ENCODE measurements at places on chromosomes 1 and 21. TPM values are rescaled to one million over a fixed set of nuclear protein-coding genes. Genes with fewer than 3 reads are reported as not detected.

- no peak for DNase-seq
These were observed 420.2 kb downstream of the KCTD3 start for GRCh38 chr1:215987092-215987875.

DNA sequence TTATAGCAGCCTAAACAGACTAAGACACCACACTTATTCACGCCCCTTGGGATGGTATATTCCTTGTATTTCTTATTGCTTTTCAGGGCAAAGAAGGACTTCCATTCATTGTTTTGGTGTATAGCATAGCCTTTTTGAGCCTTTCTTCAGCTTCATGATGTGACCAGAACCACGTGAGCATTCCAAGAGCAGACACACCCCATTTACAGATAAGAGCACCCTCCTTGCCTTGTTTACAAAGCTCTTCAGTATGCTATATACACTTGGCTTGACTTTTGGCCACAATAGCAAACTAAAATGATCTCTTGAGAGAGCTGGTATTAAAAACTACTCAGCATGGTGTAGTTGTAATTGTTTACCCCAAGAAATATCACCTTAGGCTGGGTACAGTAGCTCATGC is 78.7 kb downstream of the PIK3R3 start:
- DNase-seq: no peak

The CDC73 gene
- total RNA-seq: 61.4 TPM

DNA sequence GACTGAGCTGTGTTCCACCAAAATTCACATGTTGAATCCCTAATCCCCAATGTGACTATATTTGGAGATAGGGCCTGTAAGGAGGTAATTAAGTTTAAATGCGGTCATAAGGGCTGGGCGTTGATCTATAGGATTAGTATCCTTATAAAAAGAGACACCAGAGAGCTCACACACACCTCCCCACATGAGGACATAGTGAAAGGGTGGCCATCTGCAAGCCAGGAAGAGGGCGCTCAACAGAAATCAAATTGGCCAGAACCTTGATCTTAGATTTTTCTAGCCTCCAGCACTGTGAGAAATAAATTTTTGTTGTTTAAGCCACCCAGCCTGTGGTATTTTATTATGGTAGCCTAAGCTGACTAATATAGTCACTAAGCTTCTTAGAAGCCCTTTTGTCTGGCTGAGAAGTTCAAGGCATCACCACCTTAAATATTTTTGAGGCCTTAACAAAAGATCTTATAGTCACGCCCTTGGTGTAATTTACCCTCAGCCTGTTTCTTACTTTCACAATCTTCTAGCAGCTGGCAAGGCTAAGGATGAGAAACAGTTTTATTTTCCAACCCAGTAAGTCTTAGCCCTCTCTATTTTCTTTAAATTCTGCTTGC is 28.8 kb downstream of the GORAB start:
- no peak for DNase-seq

DNA sequence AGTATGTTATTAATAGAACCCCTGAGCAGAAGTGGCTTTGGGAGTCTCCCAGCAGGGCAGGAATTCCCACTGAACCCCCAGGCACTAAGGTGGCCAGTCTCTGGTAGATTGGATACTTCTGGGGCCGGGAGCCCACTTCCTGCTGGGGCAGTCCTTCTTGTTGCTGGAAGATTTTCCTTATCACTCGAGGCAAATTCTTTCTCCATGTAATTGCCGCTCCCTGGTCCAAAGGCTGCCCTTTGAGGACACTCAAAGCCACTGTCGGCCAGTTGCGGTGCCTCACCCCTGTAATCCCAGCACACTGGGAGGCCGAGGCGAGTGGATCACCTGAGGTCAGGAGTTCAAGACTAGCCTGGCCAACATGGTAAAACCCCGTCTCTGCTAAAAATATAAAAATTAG is 22.6 kb upstream of the TNFRSF1B start:
- no peak for DNase-seq

DNA sequence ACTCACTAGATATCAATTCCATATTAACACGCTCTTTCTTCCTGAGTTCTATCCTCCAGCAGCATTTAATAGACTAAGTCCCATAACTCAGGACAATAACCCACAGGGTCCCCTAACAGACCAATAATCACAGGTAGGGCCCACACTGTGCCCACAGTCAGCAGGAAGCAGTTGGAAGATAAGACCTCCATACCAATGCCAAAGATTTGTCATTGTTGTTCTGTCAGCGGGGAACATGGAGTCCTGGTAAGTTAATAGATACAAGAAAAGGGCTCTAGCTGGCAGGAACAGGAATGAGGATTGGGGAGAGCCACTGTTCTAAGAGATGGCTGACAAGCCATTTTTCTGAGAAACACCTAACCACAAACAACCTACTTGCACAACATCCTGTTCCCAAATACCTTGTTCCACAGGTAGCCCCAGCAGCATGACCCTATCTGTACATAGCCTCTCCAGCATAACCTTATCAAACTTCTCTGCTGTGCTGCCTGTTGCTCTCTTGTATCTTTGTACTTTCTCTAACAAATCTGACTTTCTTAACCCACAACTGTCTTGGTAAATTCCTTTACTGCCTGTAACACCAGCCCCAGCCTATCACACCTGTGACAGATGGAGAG is 142.0 kb upstream of the KCNJ15 start:
- DNase-seq: no peak

DNA sequence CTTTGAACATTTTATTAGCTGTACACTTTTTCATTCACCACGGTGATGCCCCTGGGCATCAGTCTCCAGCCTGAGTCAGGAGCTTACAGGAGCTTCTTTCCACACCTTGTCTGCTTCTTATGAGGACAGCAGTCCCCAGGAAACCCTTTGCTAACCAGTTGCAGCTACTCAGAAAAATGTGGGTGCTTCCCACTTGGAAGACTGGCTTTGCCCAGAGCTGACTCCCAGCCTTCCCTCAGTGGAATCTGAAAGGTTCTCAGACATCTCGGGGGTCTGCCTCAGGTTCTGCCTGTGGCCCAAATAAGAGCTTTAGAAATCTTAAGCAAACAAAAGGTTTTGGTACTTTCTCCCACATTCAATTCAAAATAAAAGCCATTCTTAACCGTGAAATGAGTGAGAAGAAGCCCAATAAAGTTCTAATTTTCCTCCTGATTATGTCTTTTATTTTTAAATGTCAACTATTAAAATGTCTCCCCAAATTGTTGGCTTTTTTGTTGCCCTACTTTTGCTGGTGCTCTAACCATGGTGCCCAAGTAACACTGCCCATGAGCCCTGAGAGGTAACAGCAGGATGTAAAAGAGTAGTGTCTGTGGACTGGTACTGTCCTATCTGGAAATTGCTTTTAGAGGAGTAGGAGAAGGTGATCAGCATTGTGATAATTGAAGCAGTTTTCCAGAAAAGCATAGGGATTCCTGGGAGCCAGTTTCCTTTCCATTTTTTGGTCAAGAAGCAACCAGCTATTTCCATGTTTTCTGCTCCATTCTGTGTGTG is 5.6 kb downstream of the C1orf53 start:
- DNase-seq: no peak

GRCh38 chr1:7098641-7099040 is 313.4 kb downstream of the CAMTA1 start:
- no peak for DNase-seq

GRCh38 chr1:172343240-172344160 is 77.0 kb upstream of the C1orf105 start:
- no peak for DNase-seq

The DMRTA2 gene
- total RNA-seq: not detected

- DNase-seq: no peak
These were observed 56.3 kb upstream of the JUN start for GRCh38 chr1:58839846-58840835.

GRCh38 chr1:199073166-199073565 is 434.3 kb downstream of the PTPRC start:
- DNase-seq: no peak

GRCh38 chr1:70220517-70221237 is 503 bp upstream of the SRSF11 start:
- no peak for DNase-seq

DNA sequence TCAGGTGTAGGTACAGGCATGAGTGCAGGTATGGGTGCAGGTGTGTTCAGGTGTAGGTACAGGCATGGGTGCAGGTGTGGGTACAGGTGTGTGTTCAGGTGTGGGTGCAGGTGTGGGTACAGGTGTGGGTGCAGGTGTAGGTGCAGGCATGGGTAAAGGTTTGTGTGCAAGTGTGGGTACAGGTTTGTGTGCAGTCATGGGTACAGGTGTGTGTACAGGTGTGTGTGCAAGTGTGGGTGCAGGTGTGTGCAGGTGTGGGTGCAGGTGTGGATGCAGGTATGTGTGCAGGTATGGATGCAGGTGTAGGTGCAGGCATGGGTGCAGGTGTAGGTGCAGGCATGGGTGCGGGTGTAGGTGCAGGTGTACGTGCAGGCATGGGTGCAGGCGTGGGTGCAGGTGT is 79.4 kb upstream of the ACTL8 start:
- no peak for DNase-seq

The MSH4 gene
- total RNA-seq: not detected

DNA sequence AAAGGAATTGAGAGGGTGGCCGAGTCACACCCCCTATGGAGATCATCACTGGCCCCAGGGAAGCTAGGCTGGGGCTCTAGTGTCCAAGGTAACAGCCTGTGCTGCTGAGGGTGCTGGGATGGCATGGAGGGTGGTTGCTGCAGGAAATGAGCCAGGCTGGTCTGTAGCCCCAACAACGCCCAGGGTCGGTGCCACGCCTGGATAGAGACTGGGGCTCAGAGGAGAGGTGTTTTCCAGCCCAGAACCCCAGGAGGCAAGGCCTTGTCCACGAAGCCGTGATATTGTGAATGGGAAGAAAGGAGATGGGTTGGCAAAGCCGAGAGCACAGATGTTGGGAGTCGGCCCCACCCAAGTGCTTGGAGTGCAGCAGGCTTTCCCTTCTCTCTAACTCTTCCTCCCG is 68.9 kb upstream of the ACTRT2 start:
- DNase-seq: no peak

The PTGFRN gene
- total RNA-seq: 24.0 TPM

- DNase-seq: no peak
These were observed 657 bp upstream of the HDAC1 start for GRCh38 chr1:32291145-32291707.

DNA sequence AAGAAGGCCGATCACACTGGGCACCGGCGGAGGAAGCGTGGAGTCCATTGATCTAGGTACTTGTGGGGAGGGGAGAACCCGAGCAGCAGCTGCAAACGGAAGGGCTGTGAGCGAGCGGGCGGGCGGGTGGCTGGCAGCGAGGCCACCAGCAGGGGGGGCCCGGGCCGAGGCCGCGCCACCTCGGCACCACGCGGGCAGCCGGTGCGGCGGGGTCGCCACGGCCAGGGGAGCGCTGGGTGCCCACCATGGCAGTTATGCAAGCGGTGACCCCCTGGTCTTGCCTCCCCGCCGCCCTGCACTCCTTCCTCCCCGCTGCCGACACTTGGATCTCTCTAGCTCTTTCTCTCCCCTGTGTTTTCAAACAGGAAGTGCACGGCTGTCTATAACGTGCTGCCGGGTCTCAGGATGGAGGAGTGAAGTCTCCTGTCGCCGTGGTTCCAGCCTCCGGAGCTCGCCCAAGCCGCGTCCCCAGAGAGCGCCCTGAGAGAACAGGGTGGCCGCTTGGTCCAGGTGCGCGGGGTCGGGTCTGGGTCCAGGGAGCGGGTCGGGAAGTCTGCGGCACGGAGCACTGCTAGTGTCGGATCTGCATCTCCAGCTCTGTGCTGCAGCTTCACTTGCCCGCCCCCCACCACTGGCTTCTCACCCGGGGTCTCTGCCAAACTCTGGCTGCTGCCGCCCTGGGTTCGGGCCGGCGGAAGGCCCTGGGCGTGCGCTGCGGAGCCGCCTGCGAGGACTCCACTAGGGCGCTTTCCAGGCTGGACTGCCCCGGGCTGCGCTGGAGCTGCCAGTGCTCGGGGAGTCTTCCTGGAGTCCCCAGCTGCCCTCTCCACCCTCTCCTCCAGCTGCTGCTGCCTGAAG is 22.7 kb downstream of the LRRC8D start:
- peak; percentile 92 for DNase-seq

The MATN1 gene
- not detected for total RNA-seq

- no peak for DNase-seq
These were observed 344.3 kb downstream of the DUSP10 start for GRCh38 chr1:221397606-221398005.

GRCh38 chr1:93750955-93751354 is 69.3 kb upstream of the BCAR3 start:
- DNase-seq: no peak

GRCh38 chr1:240093120-240093961 is 1.7 kb downstream of the FMN2 start:
- no peak for DNase-seq

- no peak for DNase-seq
These were observed 389.7 kb upstream of the RUNX1 start for GRCh38 chr21:35438643-35439404.

DNA sequence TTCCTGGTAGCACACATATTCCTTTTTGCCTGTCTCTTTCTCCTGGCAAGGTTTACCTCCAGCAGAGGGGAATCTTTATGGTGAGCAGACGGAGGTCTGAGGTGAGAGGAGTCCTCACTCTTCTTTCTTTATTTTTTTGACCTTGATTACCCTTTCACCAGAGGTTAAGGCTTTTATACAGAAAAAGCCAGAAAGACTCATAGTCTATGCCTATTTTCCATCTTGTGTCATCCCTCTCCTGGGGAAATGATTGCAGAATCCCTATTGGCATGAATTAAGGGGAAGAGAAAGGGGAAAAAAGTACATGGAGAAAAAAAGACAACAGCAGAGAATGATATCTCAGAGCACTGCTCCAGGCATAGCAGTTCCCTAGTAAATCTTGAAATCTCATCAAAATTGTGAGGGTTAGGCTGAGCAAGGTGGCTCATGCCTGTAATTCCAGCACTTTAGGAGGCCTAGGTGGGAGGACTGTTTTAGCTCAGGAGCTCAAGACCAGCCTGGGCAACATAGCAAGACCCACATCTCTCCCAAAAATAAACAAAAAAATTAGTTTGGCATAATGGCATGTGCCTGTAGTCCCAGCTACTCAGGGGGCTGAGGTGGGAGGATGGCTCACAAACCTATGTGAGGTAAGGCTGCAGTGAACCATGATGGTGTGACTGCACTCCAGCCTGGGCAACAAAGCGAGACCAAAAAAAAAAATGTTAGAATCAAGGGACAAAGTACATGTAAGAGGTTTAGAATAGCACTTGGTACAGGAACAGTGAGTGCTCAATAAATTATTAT is 1.2 kb upstream of the XPR1 start:
- DNase-seq: no peak

- no peak for DNase-seq
These were observed 17.0 kb downstream of the TTC39A start for GRCh38 chr1:51313268-51313852.

- DNase-seq: no peak
These were observed 141.0 kb downstream of the MAGI3 start for GRCh38 chr1:113531321-113531720.

DNA sequence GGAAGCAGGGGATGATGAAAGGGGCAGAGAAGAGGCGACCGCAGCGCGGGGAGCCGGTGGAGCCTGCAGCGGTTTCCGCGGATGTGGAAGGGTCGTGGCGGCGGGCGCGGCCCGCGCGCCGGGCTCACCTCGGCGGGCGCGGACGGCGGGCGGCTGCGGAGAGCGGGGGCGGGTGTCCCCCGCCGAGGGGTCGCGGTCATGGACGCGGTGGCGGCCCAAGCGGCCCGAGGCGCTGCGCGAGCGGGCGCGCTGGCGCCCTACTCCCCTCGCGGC is 572 bp downstream of the LPGAT1 start:
- DNase-seq: no peak

The LYPD8 gene
- not detected for total RNA-seq

Measured in mesenteric fat pad (tissue), 1 donor.